ENCODE measurements at places on chromosomes 4 and X.

DNA sequence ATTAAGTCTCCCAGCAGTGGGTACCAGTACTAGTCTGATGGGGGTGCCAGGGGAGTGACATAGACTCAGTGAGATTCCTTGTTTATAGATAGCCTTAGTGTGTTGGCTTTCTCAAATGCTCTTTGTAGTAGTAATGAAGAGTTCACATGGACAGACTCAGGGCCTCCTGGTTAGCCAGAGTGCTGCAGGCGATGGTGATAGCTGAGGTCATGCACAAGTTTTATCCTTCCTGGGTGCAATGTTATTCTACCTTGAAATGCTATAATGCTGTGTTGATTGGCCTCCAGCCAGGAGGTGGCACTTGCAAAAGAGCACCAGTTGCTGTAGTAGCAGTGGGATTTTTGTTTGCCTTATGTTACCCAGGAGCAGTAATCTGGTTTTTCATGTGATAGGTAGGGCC, 35.5 kb upstream of the ADH4 start:
- DNase-seq, result no peak

GRCh38 chr4:88646528-88647280, 50.9 kb downstream of the NAP1L5 start:
- no peak for DNase-seq

DNA sequence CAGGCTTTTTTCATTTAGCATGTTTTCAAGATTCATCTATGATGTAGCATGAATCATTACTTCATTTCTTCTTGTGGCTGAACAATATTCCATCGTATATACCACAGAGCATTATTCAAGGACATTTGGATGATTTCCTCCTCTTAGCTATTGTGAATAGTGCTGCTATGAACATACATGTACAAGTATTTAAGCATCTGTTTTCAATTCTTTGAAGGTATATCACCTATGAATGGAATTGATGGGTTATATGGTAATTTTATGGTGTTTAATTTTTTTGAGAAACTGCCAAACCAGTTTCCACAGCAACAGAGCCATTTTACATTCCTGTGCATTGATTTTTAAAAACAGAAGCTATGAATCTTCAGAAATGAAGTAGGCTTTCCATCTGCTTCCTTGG, 36.1 kb upstream of the WDR19 start:
- DNase-seq, result no peak

DNA sequence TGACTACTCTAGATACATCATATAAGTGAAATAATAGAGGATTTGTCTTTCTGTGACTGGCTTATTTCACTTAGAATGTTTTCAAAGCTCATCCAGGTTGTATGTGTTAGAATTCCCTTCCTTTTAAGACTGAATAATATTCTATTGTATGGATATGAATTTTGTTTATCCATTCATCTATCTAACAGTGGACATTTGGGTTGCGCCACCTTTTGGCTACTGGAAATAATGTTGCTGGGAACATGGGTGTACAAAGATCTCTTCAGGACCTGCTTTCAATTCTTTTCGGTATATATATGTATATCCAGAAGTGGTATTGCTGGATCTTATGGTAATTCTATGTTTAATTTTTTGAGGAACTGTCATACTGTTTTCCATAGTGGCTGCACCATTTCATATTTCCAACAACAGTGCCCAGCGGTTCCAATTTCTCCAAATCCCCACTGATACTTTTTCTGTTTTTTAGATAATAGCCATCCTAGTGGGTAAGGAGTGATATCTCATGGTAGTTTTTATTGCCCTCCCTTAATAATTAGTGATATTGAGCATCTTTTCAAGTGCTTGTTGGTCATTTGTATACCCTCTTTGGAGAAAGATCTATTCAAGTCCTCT, 3.4 kb upstream of the SCD5 start:
- no peak for DNase-seq

GRCh38 chr4:158819942-158820786, 51.3 kb downstream of the FNIP2 start:
- no peak for DNase-seq

GRCh38 chrX:51163730-51164129, 168.9 kb upstream of the NUDT10 start:
- DNase-seq, result no peak
